Kidney glomerular epithelial cell (primary cell): ENCODE measurements at places on chromosomes 4 and X.

DNA sequence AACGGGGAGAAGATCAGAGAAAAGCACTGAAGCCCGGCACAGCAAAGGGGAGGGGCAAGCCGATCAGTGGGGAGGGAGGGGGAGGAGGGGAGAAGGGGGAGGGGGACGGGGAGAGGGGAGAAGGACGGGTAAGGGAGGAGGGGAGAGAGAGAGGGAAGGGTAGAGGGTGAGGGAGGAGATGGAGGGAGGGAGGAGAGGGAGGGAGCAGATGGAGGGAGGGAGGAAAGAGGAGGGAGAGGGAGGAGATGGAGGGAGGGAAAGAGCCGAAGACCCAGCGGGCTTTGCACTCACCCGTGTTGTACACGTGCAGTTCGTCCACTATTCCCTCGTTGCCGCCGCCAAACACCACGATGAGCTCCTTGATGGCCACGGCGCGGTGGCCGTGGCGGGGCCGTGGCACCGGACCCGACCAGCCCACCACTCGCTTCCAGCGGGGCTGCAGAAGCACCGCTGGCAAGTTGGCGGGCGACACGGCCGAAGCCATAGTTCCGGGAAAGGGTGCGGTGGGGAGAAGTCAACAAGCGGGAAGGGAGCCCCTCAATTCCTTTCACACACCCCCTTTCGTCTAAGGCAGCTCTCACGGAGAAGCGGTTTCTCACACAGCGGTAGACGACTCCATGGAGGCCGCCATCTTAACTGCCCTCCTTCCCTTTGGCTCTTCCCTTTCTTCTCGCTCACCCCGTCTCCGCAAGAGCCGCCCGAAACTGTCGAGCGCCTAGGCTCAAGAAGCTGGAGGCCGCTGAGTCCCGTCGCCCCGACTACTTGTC is 1.1 kb downstream of the HCFC1 start:
- no peak for DNase-seq

DNA sequence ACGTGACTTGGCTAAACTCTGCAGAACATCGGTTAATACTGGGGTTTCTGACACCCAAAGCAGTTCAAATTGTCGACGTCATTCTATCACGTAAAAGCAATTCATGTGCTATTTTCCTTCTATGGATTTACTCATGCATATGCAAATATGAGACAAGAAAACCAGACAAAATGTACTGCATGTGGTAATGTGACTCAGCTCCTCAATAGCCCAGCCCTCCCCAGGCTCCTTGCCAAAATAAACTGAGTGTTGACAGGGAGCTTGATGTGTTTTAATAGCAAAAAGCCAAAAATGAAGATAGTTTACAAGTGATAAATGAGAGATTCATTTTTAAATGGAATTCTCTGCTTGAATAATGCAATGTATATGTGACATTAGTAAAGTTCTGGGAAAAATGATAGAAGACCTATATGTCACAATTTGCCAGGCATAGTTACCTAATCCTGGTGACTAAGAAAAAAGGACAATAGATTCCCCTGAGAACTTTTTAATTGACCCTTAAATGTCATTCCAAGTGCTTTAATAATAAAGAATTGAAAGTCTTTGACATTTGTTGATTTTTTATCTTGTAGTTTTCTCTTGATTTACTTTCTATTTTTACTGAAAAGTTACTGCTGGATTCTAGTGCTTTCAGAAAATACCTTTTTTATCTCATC is 1700.6 kb upstream of the TENM3 start:
- peak; percentile 15 for DNase-seq

DNA sequence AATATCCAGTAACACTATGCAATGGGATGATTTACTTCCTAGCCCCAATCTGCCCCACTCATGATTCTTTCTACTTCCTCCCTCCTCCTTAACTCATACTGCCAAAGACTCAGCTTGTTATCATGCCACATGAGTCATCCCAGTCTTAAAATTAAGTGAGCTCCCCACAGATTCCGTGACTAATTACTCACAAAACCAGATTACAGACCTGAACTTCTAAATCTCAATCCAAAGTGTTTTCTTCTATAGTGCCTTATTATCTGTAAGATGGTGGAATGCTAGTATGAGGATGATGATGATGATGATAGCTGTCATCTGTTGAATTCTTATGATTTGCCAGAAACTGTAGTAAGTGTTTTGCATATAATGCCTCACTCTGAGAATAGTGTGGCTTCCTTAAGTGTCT is 27.7 kb upstream of the GPC3 start:
- peak; percentile 0 for DNase-seq

DNA sequence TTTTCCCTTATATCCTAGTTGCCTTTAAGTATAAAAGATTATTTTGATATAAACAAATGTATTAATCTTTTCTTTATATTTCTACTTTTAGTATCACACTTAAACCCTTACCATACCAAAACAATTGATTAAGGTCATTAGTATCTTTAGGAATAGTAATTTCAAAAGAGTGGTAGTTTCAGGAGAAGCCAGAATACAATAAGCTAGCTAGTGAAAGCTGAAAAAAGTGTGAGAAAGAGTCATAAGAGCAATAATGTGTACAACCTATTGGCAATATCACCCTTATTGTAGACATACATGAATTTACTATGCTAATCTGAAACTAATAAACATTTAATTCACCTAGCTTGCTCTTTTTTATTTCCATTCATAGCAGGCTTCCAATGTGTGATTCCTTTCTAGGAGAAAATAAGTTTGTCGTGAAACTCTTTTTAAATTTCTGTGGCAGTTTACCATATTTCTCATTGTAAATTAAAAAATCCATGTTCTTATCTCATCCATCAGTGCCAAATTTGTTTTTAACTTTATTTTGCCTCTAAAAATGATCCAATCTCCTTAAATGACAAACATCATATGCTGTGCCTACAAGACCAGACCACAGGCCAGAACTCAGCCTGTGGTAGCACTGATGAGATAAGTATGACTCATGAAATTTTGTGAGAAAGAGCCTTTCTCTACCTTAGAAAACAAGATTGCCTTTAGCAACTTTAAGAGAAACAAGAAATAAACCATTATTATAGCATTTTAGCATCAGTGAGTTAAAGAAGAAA is 8.1 kb downstream of the NEK1 start:
- peak; percentile 32 for DNase-seq

DNA sequence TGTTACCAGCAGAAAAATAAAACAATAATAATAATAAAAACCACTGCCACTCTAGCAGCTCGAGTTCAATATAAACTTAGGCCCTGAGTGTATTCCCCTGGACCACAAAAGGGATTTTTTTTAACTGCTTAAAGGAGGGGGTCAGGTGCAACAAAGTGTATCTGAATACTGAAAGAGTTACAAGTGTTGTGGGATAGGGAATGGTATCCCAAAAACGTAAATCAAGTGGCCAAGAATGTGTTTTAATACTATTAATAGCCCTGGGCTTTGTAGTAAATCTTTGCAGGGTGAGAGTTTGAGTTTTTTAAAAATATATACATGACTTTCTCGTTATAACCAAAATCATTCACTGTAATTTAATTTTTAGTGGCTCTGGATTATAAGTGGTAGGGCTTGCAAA is 860.1 kb upstream of the INTU start:
- DNase-seq, result no peak

DNA sequence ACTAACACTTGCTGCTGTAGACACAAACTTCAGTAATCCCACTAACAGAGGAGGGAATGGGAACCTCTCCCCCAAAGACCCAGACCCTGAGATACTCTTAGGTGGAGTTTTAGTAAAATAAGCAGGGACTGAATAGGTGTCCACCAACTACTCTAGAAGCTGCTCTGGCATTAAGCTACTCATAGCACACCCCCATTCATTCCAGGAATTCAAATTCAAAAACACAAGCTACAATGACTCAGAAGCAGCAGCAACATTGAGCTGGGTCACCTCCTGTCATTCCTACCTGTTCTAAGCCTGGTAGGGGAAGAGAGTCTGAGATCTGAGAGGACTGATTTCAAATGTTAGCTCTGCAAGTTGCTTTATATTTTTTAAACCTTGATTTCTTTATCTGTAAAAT is 135.4 kb upstream of the FRMPD4 start:
- DNase-seq, result peak; percentile 3

DNA sequence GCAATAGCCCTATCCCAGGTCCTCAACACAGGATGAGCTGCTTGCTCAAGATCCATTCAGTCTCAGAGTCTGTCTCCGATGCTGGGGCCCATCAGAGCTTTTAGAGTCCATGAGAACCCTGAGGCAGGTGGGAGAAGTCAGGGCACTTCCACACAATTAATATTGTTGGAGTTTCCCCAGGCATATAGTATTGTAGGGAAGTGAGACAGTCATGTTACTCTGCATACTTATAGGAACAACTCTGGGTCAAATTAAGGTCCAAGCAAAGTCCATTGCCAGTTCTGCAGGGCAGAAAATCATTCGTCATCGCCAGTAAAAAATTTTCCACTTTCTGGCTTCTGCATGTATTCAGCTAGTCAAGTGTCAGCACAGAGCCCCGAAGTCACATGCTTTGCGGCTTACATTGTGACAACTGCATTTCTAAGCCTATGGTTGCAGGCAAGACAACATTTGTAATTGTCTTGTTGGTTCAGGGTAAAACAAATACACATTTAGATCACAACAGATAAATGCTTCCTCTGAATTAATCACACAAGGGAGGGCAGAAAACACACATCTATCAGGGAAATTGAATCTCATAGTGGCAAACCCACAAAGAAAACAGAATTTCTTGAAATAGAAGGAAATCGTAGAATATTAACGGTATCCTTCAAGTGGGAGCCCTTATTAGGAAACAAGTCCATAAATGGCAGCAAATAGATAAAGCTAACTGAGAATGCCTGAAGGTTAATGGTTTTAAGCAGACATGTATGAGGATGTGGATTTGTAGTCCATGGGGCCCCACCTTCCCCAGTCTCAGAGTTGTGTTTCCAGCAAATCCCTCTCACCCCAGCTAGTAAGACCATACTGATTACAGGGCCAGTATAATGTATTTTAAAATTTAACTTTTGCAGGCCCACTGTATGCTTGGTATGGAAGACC is 412.1 kb upstream of the RASGEF1B start:
- no peak for DNase-seq

DNA sequence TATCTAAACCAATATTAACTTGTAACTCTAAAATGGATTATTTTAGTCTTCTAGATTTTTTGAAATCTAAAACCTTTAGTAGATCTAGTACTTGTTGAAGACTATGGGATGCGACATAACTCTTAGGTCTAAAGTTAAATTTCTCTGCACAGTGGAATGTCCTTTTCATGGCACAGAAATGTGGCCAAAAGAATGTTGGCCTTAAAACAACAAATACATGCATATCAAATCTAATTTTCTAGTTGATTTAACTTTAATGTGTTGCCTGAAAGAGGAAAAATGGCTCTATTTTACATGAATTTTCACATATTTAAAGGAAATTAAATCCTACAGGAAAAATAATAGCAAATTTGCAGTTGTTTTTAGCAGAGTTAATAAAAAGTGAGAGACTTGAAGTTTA is 30.3 kb downstream of the NFKB1 start:
- DNase-seq, result no peak

DNA sequence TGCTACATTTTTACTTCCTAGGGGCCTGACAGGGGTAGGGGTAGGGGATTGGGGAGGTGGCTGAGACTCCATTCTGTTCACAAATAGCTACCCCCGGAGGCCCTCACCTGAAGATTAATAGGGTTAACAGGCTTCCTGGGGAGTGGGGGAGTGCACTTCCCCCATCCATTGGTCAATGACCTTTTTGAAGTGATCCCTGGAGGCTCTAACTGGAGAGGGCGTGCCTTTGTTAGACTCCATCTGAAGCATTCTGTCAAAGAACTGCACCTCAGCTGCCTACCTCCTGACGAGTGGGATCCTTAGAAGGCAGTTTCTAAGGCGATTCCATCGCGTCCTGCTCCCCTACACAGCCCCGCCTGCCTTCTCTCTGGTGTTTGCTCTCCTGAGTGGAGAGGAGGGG is 10.0 kb upstream of the MTM1 start:
- DNase-seq, result no peak

DNA sequence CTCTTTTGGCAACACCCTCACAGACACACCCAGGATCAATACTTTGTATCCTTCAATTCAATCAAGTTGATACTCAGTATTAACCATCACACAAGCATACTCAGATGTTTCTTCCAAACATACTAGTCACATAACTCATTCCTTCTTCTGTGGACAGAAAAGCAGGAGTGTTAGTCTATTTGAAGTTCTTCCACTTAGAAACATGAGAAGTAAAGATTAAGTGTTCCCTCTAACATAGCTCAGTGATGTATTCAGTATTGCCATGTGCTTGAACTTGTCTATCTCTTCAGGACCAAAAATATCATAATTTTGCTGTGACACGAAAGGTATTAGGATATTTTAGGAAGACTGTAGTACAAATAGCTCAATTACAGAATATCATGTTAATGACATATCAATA is 25.8 kb upstream of the MAGED1 start:
- no peak for DNase-seq

DNA sequence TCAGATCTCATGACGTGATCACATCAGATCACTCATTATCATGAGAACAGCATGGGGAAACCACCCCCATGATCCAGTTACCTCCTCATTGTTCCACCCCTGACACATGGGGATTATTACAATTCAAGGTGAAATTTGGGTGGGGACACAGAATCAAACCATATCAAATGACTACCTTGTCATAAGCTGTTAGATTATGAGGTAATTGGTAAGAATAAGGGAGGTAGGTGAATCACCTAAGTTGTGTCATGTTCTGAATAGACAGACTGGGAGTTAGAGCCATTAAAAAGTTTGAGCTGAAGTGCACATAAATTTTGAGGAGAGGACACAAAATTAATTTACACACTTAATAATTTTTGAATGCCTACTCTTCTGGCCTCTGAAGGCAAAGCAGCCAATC is 24.7 kb downstream of the SLC9B1 start:
- no peak for DNase-seq

- no peak for DNase-seq
Measured at GRCh38 chr4:7344636-7345155, 90.0 kb downstream of the PSAPL1 start.

GRCh38 chr4:108172231-108172752 is 3.6 kb upstream of the LEF1 start:
- no peak for DNase-seq

- no peak for DNase-seq
Measured at GRCh38 chr4:7351014-7351413, 83.7 kb downstream of the PSAPL1 start.

DNA sequence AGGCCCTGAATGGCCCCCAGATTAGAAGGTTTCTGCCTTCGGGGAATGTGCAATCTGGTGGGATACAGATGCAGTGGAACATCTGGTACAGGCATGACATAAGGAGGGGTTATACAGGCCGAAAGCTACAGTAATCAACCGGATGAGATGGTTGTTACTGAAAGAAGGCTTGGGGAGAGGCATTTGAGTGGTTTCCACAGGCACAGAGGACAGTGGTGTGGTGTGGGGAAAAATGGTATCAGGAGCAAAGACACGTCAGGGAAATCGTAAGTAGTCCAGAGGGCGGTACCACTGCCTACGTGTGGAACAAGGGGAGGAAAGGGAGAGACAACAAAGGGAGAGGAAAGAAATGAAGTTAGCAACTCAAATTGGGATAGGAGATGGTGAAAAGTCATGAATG is 3.0 kb downstream of the PDLIM3 start:
- DNase-seq, result no peak
